ENCODE measurements at places on chromosomes 5 and 9.

DNA sequence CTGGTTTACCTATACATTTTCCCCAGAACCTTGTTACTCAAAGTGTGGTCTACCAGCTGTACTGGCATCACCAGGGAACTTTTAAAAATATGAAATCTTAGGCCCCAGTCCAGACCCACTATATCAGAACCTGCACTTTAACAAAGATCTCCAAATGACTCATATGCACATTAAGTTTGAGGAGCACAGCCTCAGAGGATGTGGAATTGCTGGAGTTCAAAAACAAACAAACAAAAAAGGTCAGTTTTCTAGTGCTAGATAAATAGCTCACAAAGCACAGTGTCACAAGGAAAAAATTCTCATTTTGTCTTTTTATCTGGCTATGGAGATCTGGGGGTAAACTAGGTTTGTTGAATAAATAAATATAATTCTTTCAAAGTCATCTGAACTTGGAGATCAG is 68.9 kb upstream of the ANKRD55 start:
- DNase-seq: no peak

DNA sequence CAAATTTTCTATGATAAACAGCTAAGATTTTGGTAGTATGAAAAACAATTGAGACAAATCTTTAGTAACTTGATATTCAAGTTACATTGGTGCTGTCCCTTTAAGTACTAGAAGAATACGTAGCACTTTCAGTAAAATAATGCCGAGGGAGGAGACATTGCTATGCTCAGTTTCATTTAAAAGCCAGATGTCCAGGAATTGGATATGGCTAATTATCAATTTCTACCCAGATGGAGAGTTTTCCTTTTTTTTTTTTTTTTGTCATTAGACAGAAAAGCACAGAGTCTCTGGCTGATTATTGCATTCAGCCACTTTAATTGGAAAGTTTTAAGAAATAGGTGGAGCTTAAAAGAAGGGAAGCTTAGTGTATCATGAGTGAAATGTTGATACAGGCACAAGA is 40.4 kb upstream of the APC start:
- no peak for DNase-seq

- no peak for DNase-seq
These were observed 119.4 kb downstream of the TLR4 start for GRCh38 chr9:117823576-117823975.

DNA sequence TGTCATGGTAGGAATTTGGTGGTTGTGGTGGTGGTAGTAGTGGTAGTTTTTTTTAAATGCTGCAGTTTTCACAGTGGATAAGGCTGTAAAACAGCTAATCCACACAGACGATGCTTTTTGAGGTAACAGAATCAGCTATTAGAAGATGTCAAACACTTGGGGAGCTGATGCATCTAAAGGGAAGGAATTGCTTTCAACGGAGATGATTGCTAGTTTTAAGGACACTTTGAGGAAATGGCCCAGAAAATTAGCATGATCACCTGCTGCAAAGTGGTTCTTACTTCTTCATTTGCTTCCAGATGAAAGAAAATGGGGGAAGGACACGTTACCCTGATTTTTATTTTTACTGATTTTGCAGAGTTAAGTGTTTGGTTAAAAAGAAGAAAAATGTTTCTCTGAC is 178.2 kb upstream of the ATP10B start:
- DNase-seq: no peak

DNA sequence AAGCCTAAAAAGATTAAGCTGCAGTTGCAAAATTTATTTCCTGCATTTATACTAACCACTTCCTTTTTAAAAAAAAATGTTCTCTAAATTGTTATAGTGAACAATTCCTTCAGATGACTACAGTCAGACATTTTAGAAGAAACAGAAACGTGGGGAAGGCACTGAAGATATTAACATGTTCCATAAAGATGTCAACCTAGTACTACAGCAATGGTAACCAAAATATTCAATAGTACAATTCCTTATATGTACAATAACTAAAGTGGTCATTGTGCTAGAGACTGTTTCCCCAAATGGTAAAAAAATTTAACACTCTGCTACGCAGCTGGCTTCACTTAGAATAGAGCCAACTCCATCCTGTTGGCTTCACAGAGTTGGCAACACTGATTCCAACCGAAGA is 97.7 kb downstream of the FNBP1 start:
- no peak for DNase-seq

DNA sequence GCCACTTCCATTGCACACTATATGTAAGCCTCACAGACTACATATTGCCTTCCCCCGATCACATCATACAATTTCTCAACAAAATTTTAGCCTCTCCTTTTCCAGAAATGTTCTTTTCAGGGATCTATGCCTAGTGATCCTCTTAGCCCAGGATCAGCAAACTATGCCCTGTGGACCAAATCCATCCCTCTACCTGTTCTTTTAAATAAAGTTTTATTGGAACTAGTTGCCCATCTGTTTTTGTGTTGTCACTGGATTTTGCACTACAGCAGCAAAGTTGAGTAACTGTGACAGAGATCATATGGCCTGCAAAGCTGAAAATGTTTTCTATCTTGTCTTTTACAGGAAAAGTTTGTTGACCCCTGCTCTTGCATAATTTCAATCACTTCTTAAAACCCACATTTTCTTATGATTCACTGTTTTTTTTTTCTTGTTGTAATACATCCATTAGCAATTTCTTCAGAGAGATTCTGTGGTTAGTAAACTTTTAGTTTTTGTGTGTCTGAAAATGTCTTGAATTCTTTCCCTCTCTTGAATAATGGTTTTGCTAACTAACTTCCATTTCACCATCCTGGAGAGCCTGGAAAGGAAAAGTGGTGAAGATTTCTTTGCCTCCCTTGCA is 7.1 kb downstream of the TXNDC8 start:
- DNase-seq: no peak

- no peak for DNase-seq
These were observed 131.0 kb upstream of the ITGA1 start for GRCh38 chr5:52656569-52657246.

DNA sequence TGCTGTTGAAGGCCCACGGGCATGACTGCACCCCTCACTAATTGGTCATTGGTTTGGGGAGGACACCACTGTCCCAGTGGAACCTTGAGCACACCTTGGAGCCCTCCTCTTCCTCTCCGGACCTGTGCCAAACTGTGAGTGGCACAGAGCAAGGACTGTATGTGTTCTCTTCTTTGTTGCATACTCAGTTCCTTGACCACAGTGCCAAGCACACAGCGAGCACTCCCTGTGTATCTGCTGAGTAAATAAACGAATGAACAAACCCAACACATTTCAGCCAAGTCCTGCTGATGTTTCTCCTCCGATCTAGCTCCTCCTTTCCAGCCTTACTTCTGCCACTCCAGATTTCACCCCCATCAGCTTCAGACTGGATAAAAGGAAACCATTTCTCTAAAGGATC is 2.7 kb upstream of the TRIM52 start:
- no peak for DNase-seq

- no peak for DNase-seq
These were observed 321.8 kb downstream of the PSAT1 start for GRCh38 chr9:78618735-78619134.

DNA sequence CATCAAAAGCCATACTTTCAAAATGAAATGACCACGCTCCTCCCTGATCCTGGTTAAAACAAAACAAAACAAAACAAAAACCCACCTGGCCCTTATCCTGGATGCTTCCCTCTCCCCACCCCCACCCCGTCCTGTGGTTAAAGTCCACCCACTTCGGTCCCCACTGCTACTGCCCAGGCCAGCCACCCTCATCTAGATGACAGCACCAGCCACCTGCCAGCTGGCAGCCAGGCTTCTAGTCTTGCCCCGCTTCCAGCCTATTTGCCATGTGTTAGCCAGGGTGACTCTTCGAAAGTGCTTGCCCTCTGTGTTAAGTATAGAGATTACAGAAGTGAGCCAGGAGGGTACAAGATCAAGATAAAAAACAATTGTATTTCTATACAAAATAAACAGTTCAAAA is 27.5 kb upstream of the NCS1 start:
- peak; percentile 33 for DNase-seq

DNA sequence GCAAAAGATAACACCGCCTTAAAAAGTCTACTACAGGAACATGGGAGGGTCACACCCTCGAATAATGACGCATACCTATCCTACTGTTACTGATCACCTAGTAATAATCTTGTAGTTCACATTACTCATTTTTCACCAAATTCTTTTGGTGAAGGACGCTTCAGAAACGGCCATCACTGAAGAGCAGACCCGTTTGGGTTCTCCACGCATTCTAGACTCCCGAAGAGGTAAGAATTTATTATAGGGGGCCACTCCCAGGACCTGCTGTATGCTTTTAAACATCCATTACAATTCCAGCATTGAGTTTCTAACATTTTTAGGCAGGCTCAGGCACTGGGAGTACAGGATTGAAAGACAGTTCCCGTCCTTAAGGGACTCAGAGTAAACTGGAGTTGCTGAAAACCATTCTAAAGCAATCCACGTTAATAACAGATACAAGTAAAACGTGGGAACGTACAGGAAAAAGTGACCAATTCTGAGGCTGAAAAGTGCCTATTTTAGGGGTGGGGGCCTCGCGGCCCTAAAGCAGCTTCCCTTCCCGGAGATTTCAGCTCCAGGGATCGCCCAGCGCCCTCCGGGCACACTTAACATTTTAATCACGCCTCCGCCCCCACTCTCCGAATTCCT is at the start of gene FER:
Gene FER, plus strand, starts transcription at position 124 of the 627 bp plus-strand sequence. CDS start 50,286 bp downstream, outside the sequence.
- DNase-seq: peak; percentile 59

GRCh38 chr5:116374434-116374852 is 200.2 kb downstream of the SEMA6A start:
- no peak for DNase-seq

- DNase-seq: no peak
These were observed 97.6 kb upstream of the CTSL start for GRCh38 chr9:87628346-87628745.

DNA sequence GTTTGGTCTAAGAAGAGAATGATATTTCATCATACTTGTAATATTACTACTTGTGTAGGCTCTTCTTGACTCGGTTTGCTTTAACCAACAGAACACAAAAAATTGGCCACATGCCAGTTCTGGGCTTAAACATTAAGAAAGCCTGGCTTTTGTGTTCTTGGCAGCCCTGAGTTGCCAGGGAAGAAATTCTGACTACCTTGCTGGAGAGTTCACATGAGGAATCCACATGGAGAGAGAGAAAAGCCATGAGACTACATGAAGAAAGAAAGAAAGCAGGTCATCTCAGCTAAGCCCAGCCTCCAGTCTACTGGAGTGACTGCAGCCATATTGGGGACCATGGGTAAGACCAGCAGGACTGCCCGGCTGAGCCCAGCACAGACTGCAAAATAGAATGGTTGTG is 524.8 kb downstream of the RAB3C start:
- no peak for DNase-seq

GRCh38 chr5:26518065-26518464 is 520.3 kb downstream of the CDH9 start:
- no peak for DNase-seq

DNA sequence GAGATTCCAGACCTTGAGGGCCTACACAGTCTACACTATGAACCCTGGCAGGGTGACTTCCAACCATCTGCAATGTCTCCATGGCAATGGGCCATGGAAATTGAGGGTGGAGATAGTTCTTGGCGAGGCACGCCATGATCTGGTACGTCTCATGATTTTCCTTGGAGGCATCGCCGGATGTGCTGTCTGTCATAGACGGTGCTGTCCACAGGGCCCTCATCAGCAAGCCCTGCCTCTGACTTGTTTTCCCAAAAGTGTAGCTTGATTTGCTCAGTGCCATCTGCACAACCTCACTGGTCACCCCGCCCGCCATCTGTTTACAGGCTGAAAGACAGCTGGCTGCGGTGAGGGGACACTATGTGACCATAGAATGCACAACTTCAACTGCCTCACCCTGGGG is 73.5 kb downstream of the BOD1 start:
- DNase-seq: no peak

DNA sequence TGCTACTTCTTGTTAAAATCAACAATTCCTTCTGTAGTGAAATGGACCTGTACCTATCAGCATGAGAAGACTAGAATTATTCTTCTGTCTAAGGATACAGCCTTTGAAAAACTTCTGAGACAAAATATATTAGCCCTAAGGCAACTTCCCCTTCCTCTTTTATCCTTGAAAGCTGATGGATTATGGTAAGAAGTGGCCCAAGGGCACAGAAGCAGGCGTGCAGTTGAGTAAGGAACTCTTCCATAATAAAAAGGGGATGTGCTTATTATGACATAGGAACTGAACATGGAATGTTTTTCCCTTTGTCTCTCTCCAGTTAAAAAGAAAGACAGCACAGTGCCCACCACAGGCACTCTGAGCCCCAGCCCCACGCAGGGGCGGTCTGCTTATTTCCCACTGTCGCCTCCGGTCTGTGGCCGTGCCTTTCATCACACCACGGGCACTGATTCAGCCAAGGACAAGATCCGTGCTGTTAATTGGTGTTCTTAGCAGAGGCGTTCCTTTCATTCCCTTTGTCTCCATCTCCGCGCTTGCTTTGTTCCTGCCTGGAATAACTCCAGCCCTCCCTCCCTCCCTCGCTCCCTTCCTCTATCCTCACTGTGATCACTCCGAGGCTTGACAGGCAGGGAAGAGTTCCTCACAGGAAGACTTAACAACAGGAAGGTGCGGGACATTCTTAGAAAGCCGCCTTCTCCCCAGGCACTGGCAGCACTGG is 135.9 kb upstream of the OTULINL start:
- DNase-seq: no peak

DNA sequence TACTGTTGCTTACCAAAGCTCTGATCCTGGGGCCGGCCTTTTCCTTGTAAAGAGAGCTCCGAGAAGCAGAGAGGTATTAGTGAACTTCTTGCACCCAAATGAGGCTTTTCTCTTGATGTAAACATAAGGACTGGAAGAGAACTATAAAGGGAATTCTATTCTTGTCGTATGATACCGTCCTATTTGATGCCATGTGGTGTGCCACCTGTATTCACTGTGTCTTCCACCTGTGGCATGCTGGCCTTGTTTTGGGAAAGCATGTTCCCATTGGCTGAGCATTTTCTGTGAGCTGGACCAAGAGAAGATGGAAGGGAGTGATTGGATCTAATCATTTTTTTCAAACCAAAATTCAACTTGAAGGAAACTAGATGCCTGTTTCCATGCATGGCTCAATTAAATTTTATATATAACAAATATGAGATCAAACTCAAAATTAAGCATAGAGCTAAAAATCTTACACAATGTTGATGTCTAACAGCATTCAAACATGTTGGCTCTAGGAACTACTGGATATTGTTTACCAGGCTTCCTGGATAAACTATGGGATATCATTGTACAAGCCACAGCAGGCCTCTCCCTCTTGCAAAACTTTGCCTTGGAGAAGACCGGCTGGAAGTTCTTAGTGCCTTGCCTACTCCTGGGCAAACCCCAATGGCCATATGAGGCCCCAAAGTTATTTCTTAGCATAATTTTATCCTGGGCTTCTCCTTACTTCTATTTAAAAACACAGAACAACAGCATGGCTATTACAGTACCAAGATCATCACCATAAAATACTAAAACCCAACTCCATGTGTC is 115.3 kb downstream of the TSSK1B start:
- DNase-seq: no peak

- DNase-seq: no peak
These were observed 567.9 kb downstream of the EBF1 start for GRCh38 chr5:158531860-158532259.

DNA sequence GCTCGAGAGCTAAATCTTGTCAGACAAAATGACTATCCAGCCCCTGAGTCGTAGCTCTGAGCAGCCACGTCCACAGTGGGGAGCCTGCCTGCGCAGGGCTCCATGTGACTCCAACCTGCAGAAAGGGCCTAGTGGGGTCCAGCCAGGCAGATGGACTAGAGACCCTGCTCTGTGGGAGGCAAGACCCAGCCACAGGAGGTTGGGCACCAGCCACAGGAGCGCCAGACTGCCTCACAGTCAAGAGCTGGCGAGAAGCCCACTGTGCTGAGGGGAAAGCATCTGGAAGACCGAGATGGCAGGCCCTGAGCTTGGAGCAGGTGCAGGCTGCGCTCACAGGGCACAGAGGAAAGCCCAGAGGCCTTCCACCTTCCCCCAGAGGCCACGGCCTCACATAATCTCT is 61.4 kb downstream of the C5orf15 start:
- DNase-seq: no peak

All from small intestine (tissue), 16 donors.